Stimulated activated CD8-positive, alpha-beta memory T cell treated with anti-CD3 and anti-CD28 coated beads, Interleukin-4, amount 100 ng/mL, for 1 hour (primary cell): ENCODE measurements at places on chromosomes 5 and 9.

DNA sequence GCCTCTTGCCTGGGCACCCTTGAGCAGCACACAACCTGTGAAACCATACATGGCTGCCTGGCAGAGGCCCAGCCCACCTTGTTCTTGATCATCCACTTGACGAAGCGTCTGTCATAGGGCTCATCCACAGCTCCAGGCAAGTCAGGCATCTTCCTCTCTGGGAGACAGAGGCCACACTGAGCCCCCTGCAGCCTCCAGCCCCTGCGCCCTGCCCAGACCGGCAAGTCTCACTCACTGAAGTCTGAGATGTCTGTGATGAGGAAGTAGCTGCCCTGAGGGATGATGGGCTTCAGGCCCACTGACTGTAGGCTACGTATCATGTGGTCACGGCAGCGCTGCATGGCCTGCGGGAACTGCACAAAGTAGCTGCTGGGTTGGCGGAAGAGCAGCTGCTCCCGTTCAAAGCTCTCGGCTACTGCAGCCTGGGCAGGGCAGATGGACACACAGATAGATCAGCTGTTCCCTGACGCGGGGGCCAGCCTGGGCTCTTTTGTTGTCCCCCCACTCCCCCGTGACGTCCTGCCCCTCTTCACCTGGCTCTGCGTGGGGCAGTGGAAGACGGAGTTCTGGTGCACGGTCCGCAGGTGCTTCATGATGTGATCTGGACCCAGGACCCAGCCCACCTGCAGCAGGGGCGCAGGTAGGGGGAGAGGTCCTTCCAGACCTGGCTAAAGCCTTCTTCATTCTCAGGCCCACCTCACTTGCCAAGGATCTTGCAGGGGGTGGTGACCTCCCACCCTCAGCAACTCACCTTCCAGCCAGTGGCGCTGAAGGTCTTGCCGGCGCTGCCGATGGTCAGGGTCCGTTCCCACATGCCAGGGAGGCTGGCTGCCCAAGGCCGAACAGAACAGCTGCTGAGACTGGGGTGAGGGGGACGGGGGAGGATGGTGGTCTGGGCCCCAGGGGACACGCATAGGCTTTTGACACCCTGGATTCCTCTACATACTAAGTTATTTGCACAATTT, 5.9 kb upstream of the SPOUT1 start:
- DNase-seq = no peak

DNA sequence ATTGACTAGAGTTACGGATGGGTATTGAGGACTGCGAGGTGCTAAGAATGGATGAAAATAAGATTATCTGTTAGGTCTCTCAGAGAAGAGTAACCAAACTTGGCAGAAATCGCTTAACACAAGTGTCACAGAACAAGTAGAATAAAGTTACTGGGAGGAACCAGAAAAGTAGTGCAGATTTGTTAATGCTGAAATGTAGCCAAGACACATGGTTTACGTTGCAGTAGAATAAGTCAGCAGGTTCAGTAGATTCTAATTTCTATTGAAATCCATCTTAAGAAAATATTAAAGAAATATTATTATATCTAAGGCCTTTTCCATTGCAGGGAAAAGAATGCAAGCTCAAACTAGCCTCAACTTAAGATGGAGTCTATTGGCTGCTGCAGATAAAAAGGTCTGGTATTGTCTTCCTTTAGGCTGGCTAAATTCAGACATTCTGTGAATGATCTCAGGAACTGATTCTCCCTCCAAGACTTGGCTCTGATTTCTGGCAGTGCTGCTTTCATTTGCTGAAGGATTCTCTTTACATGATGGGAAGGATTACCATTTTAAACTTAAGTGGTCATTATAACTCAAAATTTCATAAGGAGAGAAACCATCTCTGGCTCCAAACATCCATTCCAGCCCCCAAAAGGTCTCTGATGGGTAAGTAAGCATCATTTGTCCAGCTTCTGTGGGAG, 314.9 kb downstream of the MARCHF11 start:
- DNase-seq = no peak

GRCh38 chr5:152884006-152884405, 478.9 kb upstream of the NMUR2 start:
- DNase-seq = no peak

GRCh38 chr9:4084435-4084818, 215.4 kb downstream of the GLIS3 start:
- no peak for DNase-seq
